ENCODE measurements at places on chromosomes 4 and X.

GRCh38 chrX:69551421-69552009 is 47.4 kb downstream of the NALF2 start:
- no peaks in the 10 kb centered on the region for H3K4me1 ChIP-seq
- H3K27ac ChIP-seq, result no peak overlapping the region
- no peak overlapping the region for H3K4me3 ChIP-seq
- H3K36me3 ChIP-seq, result no peaks in the 10 kb centered on the region
- DNase-seq, result no peak

- no peaks in the 10 kb centered on the region for H3K4me1 ChIP-seq
- H3K4me3 ChIP-seq, result no peak overlapping the region
- no peaks in the 10 kb centered on the region for H3K27me3 ChIP-seq
- H3K27ac ChIP-seq, result no peak overlapping the region
- no peak for DNase-seq
Measured at GRCh38 chr4:10056334-10057022, 35.2 kb upstream of the SLC2A9 start.

- H3K27ac ChIP-seq, result no peak overlapping the region
- DNase-seq, result no peak
- H3K27me3 ChIP-seq, result no peaks in the 10 kb centered on the region
- H3K4me1 ChIP-seq, result no peaks in the 10 kb centered on the region
- no peak overlapping the region for H3K4me3 ChIP-seq
- peaks cover 15% of the 10 kb centered on the region for H3K36me3 ChIP-seq
Measured at GRCh38 chrX:30690330-30690729, 37.1 kb downstream of the GK start.

DNA sequence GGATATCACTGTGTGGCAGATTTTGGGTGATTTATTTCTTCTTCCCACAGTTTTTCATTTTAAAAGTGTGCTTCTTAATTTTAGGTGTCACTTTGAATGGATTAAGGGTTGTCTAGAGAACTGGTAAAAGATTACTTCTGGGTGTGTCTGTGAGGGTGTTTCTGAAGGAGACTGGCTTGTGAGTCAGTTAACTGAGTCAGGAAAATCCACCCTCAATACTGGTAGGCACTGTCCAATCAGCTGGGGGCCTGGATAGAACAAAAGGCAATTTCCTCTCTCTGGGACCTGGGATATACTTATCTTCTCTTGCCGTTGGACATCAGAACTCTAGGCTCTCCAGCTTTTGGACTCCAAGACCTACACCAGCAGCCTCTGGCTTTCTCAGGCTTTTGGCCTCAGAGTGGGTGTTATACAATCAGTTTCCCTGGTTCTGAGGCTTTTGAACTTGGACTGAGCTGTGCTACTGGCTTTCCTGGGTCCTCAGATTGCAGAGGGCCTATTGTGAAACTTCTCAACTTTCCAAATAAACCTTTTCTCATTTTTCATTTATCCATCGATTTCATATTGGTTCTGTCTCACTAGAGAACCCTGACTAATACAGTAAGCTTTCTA is 413.1 kb downstream of the GBA3 start:
- no peak for DNase-seq
- H3K27ac ChIP-seq, result no peak overlapping the region
- no peak overlapping the region for H3K4me3 ChIP-seq
- no peaks in the 10 kb centered on the region for H3K4me1 ChIP-seq
- no peaks in the 10 kb centered on the region for H3K27me3 ChIP-seq
- H3K36me3 ChIP-seq, result peaks cover 15% of the 10 kb centered on the region

DNA sequence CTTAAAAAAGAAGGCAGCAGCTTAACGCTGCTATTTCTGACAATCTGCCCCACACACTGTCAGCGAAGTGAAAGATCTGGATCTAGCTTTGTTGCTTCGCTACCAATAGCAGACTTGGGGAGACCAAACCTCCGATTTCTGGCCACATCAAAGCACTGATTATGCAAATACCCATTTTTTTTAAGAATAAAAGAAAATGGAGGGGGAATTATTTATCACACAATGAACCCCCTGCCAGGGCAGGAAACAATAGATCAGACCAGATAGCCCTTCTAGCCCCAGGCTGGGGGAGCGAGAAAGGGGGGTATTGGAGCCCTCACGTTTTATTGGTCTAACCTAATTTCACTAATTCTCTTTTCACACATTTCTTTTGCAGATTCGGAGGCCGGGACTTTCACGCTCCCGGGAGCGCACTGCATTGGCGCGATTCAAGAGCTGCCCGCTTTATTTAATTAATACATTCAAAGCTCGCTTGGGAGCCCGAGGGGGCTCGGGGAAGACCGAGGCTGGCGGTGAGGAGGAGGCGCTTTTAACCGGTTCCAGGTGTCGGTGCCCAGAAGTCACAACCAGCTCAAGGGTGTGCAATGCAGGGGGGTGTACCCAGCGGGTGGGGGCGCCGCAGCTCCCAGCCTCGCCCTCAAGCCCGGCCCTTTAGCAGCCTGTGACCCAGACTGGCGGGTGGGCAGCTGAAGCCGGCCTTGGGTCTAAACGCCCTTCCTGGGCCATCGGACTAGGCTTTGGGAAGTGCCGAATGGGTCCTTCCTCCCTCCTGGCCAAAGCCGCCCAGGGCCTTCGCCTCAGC is 5.5 kb downstream of the NEUROG2 start:
- no peak for DNase-seq
- peaks cover 10% of the 10 kb centered on the region for H3K36me3 ChIP-seq
- no peak overlapping the region for H3K4me3 ChIP-seq
- peaks cover 28% of the 10 kb centered on the region for H3K4me1 ChIP-seq
- H3K27ac ChIP-seq, result no peak overlapping the region
- H3K27me3 ChIP-seq, result peaks cover 83% of the 10 kb centered on the region

GRCh38 chr4:29121586-29121985 is 1598.6 kb upstream of the PCDH7 start:
- no peaks in the 10 kb centered on the region for H3K27me3 ChIP-seq
- no peak for DNase-seq
- no peaks in the 10 kb centered on the region for H3K36me3 ChIP-seq
- no peaks in the 10 kb centered on the region for H3K4me1 ChIP-seq
- no peak overlapping the region for H3K27ac ChIP-seq
- H3K4me3 ChIP-seq, result no peak overlapping the region

GRCh38 chr4:51859476-51860031 is 16.6 kb downstream of the DCUN1D4 start:
- peaks cover 15% of the 10 kb centered on the region for H3K4me1 ChIP-seq
- no peaks in the 10 kb centered on the region for H3K27me3 ChIP-seq
- DNase-seq, result no peak
- no peak overlapping the region for H3K4me3 ChIP-seq
- no peaks in the 10 kb centered on the region for H3K36me3 ChIP-seq

DNA sequence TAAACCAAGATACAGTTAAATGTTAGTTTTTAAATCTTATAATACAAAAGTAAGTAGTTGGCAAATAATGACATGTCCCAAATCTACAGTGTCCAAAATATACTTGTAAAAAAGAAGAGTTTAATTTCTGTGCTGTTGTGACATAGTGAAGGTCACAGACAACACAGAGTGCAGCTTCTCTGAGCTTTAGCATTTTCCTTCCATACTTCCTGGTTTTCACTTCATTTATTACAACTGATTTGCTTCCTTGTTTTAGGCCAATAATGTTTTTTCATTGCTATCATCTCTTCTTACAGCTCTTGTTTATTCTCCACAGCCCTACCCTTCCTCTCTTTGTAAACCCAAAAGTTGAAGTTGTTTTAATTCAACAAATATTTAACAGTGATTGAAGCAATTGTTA is 132.4 kb upstream of the TET2 start:
- no peak for DNase-seq
- H3K4me1 ChIP-seq, result peaks cover 2% of the 10 kb centered on the region
- no peak overlapping the region for H3K4me3 ChIP-seq
- no peak overlapping the region for H3K27ac ChIP-seq
- H3K27me3 ChIP-seq, result peaks cover 10% of the 10 kb centered on the region

All from natural killer cell treated with Interleukin-12 subunit alpha and Interleukin-12 subunit beta and Interleukin-15 and Interleukin-18, amount 100 ng/mL, for 72 hours (primary cell).